AML-193 (cell line): ENCODE measurements at places on chromosomes 1 and 21.

DNA sequence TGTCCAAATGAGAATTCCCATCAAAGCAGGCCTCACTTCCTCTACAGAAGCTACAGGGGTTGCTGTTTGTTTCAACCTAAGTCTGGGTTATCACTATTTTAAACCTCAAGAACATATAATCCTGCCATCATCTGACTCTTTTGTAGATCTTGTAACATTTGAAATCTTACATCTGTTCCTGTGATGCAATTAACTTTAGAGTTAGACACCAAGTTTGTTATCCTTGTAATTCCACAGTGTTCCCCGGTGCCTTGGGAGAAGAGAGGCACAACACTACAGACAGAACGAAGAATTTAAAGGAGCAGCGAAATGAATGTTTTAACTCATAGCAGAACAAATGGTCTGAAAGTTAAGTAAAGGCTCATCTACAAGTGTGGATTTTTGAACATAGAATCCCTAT lies 116.1 kb downstream of the UCHL5 start:
- DNase-seq, result no peak

DNA sequence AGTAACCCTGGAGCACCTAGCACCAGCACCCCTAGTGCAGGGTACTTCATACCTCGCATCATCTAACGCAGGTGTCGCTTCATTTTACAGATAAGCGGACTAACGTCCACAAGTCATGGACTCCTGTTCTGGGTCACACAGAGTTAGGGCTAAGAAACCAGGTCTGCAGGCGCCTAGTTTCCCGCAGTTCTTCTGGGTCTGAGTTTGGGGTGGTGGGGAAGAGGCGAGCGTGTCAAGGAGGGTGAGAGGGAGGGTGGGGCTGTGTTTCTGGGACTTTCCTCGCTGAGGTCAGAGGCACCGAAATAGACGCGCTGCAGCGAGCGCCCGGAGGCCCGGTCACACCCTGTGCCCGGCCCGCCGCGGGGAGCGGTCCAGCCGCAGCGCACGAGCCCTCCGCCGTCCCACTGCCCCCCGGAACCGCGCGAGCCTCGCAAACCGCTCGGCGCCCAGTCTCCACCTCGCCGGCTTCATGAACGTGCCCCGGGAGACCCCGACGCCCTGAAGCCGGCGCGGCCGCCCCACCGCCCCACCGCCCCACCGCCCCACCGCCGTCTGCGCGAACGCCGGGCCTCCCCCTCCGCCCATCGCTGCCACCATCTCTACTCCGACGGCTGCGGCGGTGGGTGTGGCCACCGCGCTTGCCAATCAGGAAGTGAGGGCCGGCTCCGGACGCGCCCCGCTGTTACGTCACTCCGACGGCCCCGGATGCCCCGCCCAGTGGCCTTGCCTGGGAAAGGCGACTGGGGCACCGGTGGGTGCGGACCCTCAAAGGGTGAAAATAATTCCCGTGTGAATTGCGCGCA lies 12.3 kb downstream of the IFI6 start:
- peak; percentile 67 for DNase-seq

DNA sequence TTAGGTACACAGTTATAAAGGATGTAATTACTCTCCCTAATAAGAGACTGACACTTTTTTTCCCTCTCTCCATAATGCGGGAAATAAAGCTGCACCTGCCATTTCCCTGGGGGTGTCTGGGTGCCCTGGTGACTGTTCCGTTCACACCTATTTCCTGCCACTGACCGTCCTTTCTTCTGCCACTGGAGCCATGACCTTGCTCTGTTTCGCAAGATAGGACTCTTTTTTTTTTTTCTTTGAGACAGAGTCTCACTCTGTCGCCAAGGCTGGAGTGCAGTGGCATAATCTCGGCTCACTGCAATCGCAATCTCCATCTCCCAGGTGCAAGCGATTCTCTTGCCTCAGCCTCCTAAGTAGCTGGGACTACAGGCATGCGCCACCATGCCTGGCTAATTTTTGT lies 66.1 kb upstream of the SERBP1 start:
- DNase-seq, result no peak

GRCh38 chr1:77027847-77028246 lies 160.6 kb downstream of the ST6GALNAC5 start:
- DNase-seq, result no peak

GRCh38 chr1:85608851-85609250 lies 28.3 kb downstream of the CCN1 start:
- no peak for DNase-seq

DNA sequence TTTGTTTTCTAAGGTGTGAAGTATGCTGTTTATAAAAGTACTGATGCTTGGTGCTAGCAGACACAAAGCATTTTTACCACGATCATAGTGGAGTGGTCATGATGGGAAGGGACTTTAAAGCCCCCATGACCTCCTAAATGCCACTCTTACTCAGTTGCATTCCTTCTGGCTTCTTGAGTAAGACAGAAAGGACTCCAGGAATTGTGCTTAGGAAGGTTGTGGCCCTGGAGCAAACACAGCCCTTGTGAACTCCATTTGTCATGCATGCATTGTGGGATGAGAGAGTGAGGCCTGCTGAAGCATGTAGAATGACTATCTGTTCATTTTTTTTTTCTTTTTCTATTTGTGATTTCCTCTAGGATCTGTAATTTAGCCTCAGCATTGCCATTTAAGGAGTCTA lies 34.2 kb downstream of the AK5 start:
- DNase-seq, result no peak

GRCh38 chr1:237386362-237387143 lies 344.6 kb downstream of the RYR2 start:
- DNase-seq, result peak; percentile 24

GRCh38 chr1:172089768-172090510 lies 248.6 kb downstream of the DNM3 start:
- DNase-seq, result peak; percentile 7

DNA sequence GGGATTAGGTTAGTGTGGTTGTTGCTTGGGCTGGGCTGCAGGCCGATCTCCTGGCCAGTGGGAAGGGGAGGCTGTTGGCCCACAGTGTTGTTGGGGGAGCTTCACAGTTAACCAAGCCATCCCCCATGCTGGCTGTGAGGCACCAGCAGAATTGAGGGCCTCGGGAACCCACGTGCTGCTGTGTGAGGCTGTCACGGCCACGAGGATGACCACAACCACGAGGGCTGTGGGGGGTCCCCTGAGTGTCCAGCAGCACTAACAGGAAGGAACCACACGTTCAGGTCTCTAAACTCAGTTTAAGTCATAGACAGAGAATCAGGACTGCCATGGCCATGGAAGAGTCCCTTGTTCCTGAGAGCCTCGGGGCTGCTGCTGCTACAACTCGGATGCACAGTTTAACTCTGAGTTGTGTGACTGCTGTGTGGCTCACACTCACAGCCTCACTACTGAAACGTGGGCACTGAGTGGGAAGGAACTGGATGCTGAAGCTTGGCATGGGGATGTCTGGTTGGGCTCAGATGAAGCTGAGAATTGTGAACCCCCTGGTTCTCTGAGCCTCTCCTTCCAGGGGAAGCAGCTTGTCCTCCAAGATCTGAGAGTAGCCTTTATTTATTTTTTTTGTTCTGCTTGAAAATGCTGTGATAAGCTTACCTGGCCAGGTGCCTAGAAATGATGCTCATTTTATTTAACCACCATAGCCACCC lies 4.8 kb upstream of the MMEL1 start:
- no peak for DNase-seq

DNA sequence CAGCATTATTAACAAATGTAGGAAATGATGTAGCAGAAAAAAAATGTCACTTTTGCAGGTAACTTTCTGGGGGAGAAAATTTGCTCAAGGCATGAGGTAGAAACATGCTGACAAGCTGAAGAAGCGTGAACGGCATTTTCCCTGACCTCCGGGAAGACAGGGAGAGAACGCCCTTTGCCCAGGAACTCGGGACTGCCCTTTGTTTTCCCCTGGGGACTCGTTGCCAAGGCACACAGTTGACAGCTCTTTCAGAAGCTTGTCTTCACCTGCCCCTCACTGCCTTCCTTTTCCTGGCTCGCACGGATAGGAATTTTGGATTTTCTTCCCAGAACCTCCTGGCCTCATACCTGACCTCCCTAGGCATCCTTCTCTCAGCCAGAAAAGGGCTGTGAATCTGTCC lies 52.7 kb upstream of the COA6 start:
- DNase-seq, result no peak

GRCh38 chr1:29540801-29541357 lies 304.6 kb downstream of the PTPRU start:
- no peak for DNase-seq

DNA sequence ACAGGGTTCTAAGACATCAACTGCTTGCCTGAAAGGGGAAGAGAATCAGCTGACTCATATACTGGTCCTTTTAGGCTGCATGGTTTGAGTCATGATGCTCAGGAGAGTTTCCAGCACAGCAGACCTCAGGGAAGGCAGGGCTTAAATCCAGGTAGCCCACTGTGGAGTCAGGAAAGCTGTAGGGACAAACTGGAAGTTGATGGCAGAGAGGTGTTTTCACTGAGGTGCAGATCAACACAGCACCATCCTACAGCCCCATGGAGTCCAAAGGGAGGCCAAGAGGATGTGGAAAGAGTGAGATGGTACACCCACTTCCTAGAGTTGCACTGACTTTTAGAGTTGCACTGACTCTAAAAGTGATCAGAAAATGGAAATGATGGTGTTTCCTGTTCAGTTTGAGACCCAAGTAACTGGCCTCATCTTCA lies 252.4 kb upstream of the DUSP10 start:
- DNase-seq, result no peak

GRCh38 chr1:31815752-31816500 lies at the start of gene SPOCD1:
SPOCD1 (minus strand) TSS chr1:31816022; CDS start chr1:31815333, 689 bp downstream.
- DNase-seq, result peak; percentile 71

DNA sequence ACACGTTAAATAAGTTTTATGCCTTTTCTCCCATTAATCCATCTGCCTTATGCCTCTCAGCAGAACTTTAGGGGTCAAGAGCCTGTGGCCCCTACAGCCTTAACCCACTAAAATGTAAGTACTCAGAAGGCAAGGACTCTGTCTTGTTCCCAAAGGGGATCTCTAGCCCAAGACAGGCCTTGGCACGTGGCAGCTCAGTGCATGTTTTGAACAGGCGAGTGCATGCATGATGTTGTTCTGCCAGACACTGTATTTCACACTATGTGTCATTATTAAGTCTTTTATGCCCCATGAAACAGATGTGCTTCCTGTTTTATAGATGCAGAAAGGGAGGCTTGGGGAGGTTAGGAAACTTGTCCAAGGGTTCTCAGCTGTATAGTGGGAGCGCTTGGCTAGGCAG lies 102.8 kb downstream of the ETS2 start:
- DNase-seq, result no peak

DNA sequence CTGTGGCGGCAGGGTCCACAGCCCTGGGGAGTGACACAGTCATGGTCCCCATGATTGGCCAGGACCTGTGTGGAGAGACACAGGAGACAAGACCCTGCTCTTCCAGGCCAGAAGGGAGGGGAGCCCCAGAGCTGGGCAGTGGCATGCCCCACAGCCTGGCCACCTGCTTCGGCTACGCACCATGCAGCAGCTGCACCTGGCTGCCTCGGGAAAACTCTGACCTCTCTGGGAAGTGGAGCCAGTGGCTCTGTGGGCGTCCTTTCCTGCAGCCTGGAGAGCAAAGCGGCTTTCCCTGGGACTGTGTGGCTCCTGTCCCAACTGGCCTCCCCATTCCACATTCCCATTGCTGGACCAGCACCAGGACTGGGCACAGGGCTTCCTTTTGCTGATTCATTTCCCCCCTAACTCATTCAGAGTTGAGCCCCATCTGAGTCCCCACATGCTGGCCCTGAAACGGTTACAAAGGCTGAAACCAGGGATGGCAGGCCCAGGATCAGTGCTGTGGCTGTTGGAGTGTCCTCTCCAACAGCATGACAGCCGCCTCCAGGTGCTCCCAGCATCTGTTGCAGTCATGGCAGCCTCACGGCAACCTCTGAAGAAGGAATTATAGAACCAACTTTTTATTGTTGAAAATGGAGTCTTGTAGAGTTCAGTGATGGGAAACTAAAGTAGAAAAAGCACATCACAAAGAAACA lies 15.0 kb downstream of the OXCT2 start:
- DNase-seq, result no peak

GRCh38 chr1:63983391-63984256 lies 209.8 kb downstream of the ROR1 start:
- DNase-seq, result no peak

- no peak for DNase-seq
Observed at GRCh38 chr1:209208648-209209047, 374.9 kb upstream of the CAMK1G start.

GRCh38 chr1:82220754-82221153 lies 420.0 kb downstream of the ADGRL2 start:
- no peak for DNase-seq

DNA sequence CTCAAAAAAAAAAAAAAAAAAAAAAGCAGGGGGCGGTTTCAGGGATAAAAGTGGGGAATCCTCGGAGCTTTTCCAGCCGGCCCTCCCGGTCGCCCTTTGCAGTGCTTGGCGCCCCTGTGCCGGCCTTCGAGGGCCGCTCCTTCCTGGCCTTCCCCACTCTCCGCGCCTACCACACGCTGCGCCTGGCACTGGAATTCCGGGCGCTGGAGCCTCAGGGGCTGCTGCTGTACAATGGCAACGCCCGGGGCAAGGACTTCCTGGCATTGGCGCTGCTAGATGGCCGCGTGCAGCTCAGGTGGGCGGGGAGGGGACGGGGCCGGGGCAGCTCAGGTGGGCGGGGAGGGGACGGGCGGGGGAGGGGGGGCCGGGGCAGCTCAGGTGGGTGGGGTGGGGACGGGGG lies 25.3 kb downstream of the RNF223 start:
- DNase-seq, result no peak

GRCh38 chr21:35234725-35235124 lies 185.6 kb upstream of the RUNX1 start:
- DNase-seq, result no peak

- DNase-seq, result no peak
Observed at GRCh38 chr1:203624341-203624712, 2.3 kb upstream of the ATP2B4 start.

GRCh38 chr1:220526294-220526693 lies 1.6 kb upstream of the MARK1 start:
- DNase-seq, result no peak

GRCh38 chr1:10338611-10339010 lies 60.3 kb upstream of the PGD start:
- no peak for DNase-seq

- no peak for DNase-seq
Observed at GRCh38 chr1:77986810-77987209, 7.9 kb upstream of the FUBP1 start.

- no peak for DNase-seq
Observed at GRCh38 chr1:125065821-125066180, 3881.0 kb downstream of the SRGAP2C start.

- no peak for DNase-seq
Observed at GRCh38 chr1:19837866-19838265, 22.8 kb upstream of the RNF186 start.

DNA sequence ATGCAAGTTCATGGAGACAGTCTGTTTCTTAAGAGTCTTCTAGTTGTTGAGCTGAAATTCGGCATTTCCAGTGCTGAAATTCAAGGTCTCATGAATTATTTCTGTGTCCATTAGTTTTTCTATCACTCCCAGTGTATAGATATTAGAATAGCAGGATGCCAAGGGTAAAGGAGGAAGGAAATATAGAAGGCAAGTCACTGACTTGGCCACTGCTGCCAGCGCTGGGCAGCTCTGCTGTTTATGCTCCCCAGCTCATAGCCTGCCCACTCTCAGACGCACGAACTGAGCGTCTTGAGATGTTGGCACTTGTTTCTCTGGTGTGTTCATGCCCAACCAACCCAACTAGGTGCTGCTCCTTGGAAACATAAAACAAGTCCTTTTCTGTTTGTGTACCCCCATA lies 110.1 kb downstream of the SLC45A1 start:
- DNase-seq, result peak; percentile 61
